Activated CD4-positive, alpha-beta T cell treated with anti-CD3 and anti-CD28 coated beads, Interleukin-2, amount 10 ng/mL, durations not matched to agents 24 days and 14 days (primary cell): ENCODE measurements at places on chromosomes 12 and 14.

DNA sequence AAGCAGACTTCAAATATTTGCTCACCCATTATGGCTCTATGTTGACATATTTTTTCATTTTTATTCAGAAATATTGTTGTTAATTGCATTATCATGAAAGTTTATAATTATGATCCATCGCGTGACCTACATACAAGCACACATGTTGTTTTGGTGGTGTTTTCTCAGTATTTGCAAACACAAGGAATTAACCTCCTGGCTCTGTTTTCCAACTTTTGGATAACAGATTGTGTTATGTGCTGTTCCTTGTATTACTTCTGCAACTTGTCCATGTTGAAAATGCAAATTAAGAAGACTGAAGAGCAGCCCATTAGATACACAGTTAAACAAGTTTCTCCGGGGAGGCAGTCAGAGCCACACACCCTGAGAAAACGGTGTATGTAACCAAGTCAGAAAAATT lies 201.2 kb downstream of the SEC23A start:
- no peak overlapping the region for H3K4me3 ChIP-seq
- no peaks in the 10 kb centered on the region for H3K36me3 ChIP-seq
- H3K27me3 ChIP-seq = peaks cover 8% of the 10 kb centered on the region
- H3K27ac ChIP-seq = no peak overlapping the region
- H3K4me1 ChIP-seq = no peaks in the 10 kb centered on the region
- DNase-seq = no peak

DNA sequence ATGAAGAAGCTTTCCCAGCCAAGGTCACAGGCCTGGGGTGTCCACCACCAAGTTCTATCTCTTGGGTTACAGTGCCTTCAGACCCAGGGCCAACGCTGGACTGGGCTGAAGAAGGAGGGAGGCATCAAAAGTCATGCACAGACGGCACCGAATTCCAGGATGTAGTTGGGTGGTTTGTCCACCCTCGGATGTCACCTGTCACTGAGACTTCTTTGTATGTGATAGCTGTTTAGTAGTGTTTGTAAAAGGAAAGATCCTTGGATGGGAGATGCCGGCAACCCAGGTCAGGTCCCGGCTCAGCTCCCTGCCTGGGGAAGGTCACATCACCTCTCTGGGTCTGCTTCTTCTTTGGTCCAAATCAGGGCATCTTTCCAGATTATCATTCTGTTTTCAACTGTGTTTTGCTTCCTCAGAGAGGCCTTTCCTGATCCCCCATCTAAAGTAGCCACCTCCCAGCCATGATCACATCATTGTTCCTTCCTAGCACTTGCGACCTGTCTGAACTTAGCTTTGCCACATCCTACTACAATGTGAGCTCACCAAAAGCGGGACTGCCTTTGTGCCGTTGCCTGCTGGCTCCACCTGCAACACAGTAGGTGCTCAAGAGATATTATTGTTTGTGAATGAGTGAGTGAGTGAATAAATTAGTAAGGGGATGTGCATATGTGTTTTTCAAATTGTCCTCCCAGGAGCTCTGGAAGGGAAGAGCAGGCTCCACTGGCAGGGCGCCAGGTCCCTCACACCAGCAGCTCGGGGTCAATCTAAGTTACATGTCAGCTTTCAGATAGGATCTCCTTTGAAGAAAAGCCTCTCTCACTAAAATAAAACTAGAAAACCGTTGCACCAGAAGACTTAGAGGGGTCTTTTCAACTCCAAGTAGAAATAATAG lies 2.1 kb downstream of the TSPAN11 start:
- no peaks in the 10 kb centered on the region for H3K36me3 ChIP-seq

GRCh38 chr12:54658306-54659264 lies 10.4 kb upstream of the DCD start:
- peak; percentile 81 for DNase-seq
- no peaks in the 10 kb centered on the region for H3K36me3 ChIP-seq
- H3K27ac ChIP-seq = no peak overlapping the region
- H3K4me3 ChIP-seq = no peak overlapping the region

GRCh38 chr14:100618763-100619320 lies 31.6 kb upstream of the BEGAIN start:
- no peak overlapping the region for H3K27ac ChIP-seq
- peaks cover 17% of the 10 kb centered on the region for H3K27me3 ChIP-seq
- DNase-seq = no peak

GRCh38 chr14:61280526-61281185 lies 482 bp downstream of the TMEM30B start:
- peak overlapping the region; percentile 88 for H3K4me3 ChIP-seq
- peak overlapping the region; percentile 84 for H3K27ac ChIP-seq
- DNase-seq = peak; percentile 92
- peaks cover 31% of the 10 kb centered on the region for H3K4me1 ChIP-seq
- no peaks in the 10 kb centered on the region for H3K36me3 ChIP-seq

- no peaks in the 10 kb centered on the region for H3K27me3 ChIP-seq
- DNase-seq = no peak
- no peak overlapping the region for H3K4me3 ChIP-seq
- H3K4me1 ChIP-seq = no peaks in the 10 kb centered on the region
- no peaks in the 10 kb centered on the region for H3K36me3 ChIP-seq
Observed at GRCh38 chr12:58703866-58704265, 216.4 kb downstream of the LRIG3 start.

DNA sequence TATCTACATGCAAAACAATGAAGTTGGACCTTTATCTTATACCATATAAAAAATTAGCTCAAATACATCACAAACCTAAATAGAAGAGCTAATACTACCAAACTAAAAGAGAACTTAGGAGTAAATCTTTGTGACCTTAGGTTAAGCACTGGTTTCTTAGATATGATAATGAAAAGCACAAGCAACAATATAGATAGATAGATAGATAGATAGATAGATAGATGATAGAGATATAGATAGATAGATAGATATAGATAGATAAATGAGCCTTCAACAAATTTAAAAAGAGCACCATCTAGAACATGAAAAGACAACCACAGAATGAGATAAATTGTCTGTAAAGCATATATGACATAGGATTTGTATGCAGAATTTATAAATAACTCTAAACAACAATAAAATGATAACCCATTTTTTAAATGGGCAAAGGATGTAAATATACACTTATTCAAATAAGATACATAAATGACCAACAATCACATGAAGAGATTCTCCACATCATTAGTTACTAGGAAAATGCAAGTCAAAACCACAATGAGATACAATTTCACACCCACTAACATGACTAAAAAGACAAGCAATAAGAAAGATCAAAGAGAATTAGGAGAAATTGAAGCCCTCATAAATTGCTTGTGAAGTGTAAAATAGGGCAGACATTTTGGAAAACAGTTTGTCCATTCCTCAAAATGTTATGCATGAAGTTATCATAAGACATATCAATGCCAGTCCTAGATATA lies 293.7 kb downstream of the BTG1 start:
- no peak overlapping the region for H3K4me3 ChIP-seq
- no peak for DNase-seq
- H3K4me1 ChIP-seq = peaks cover 9% of the 10 kb centered on the region
- peaks cover 5% of the 10 kb centered on the region for H3K27me3 ChIP-seq

- no peak for DNase-seq
- H3K4me3 ChIP-seq = no peak overlapping the region
- no peak overlapping the region for H3K27ac ChIP-seq
- no peaks in the 10 kb centered on the region for H3K27me3 ChIP-seq
- no peaks in the 10 kb centered on the region for H3K4me1 ChIP-seq
Observed at GRCh38 chr12:100767371-100767770, 27.2 kb upstream of the ANO4 start.

- no peaks in the 10 kb centered on the region for H3K4me1 ChIP-seq
- no peak overlapping the region for H3K4me3 ChIP-seq
- no peak overlapping the region for H3K27ac ChIP-seq
- DNase-seq = no peak
- H3K36me3 ChIP-seq = no peaks in the 10 kb centered on the region
Observed at GRCh38 chr14:25041898-25042297, 8.0 kb downstream of the STXBP6 start.

DNA sequence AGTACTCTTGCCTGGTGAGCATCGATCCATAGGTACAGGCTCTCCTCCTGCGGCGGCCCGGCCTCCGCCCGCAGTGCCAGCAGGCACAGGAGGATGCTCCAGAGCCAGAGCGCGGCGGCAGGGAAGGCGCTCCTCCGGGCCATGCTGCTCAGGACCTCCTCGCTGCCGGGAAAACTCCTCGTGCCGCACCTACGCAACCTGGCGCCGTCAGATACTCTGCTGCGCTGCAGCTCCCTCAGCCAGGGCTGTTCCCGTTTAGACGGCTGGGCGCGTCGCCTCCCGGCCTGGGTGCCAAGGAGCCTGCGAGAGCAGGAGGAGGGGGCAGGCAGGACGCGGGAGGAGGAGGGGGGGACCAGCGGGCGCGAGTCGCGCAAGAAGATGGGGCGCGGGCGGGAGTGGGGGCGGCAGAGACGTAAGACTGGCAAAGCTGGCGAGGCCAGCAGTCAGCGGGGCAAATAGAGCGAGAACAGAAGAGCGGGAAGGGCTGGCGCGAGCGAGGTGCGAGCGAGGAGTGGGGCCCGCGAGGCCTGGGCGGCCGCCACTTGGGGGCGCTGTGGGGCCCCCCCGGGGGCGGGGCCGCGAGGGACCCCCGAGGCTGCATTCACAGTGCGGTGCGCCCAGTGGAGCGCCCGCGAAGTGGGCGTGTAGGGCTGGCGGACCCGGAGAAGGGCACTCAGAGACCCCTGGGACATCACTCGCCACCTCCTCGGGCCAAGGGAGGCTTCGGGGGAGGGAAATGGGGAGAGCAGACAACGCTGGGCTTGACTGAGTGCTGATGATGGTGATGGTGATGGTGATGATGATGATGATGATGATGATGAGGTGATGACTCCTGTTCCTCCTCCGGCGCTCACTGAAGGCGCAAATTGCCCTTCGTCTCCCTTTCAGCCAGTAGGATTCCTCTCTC lies at the start of gene WIF1:
Gene WIF1 (minus strand): TSS at position 257 of the 907 bp plus-strand sequence. CDS start 114 bp downstream, at position 143.
- H3K36me3 ChIP-seq = no peaks in the 10 kb centered on the region
- H3K4me3 ChIP-seq = peak within 1 kb of the TSS; percentile 53
- no peak within 1 kb of the TSS for H3K27ac ChIP-seq
- DNase-seq = peak; percentile 71
- peaks cover 50% of the 10 kb centered on the region for H3K27me3 ChIP-seq
- H3K4me1 ChIP-seq = peaks cover 4% of the 10 kb centered on the region

GRCh38 chr14:72633551-72633950 lies 260.4 kb downstream of the DPF3 start:
- H3K36me3 ChIP-seq = no peaks in the 10 kb centered on the region
- no peak overlapping the region for H3K27ac ChIP-seq
- no peak for DNase-seq
- no peak overlapping the region for H3K4me3 ChIP-seq
- H3K27me3 ChIP-seq = peaks cover 38% of the 10 kb centered on the region

- no peak for DNase-seq
- H3K27me3 ChIP-seq = peaks cover 9% of the 10 kb centered on the region
- H3K4me3 ChIP-seq = no peak overlapping the region
- no peaks in the 10 kb centered on the region for H3K36me3 ChIP-seq
- no peaks in the 10 kb centered on the region for H3K4me1 ChIP-seq
- H3K27ac ChIP-seq = no peak overlapping the region
Observed at GRCh38 chr14:100717386-100717785, 9.3 kb upstream of the DLK1 start.

- peaks cover 12% of the 10 kb centered on the region for H3K27me3 ChIP-seq
- DNase-seq = no peak
- H3K4me3 ChIP-seq = no peak overlapping the region
- H3K27ac ChIP-seq = no peak overlapping the region
Observed at GRCh38 chr12:25830456-25830855, 128.0 kb upstream of the RASSF8 start.

- H3K4me1 ChIP-seq = peaks cover 2% of the 10 kb centered on the region
- DNase-seq = no peak
- H3K27me3 ChIP-seq = peaks cover 2% of the 10 kb centered on the region
- no peak overlapping the region for H3K27ac ChIP-seq
Observed at GRCh38 chr12:124732275-124733075, 131.2 kb downstream of the SCARB1 start.

DNA sequence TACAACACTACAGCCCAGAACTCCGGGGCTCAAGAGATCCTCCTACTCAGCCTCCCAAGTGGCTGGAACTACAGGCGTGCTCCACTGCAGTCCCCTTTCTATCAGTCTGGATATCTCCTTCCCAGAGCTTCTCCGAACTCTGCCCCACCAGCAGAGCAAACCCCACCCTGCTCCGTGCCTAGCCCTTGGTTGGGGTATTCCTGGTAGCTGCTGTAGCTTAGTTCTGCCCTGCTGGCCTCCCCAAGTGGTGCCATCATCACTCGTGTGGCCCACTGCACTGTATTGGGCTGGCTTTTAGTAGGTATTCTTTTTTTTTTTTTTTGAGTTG lies 9.5 kb downstream of the HSP90AA1 start:
- H3K4me3 ChIP-seq = no peak overlapping the region
- no peaks in the 10 kb centered on the region for H3K27me3 ChIP-seq
- DNase-seq = no peak
- H3K36me3 ChIP-seq = peaks cover 51% of the 10 kb centered on the region
- H3K4me1 ChIP-seq = peaks cover 14% of the 10 kb centered on the region
